Pulmonary artery endothelial cell (primary cell): ENCODE measurements at places on chromosomes 12 and 14. TPM values are rescaled to one million over a fixed set of nuclear protein-coding genes. Genes with fewer than 3 reads are reported as not detected.

DNA sequence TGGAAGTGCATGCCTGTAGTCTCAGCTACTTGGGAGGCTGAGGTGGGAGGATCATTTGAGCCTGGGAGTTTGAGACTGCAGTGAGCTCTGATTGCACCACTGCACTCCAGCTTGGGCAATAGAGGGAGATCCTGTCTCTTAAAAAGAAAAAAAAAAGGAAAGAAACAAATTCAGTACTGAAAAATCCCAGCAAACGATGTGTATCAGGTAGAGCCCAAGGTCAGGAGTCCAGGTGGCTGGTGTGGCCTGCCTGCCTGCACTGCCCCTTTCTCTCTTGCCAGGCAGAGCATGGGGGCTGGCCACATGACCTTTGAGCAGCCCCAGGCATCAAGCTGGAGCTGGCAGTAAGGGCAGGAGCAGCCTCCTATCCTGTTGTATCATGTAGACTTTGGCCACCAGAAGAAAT, 31.8 kb downstream of the ELK3 start:
- DNase-seq: no peak

GRCh38 chr14:81436296-81437138, 36.4 kb upstream of the STON2 start:
- DNase-seq: no peak

DNA sequence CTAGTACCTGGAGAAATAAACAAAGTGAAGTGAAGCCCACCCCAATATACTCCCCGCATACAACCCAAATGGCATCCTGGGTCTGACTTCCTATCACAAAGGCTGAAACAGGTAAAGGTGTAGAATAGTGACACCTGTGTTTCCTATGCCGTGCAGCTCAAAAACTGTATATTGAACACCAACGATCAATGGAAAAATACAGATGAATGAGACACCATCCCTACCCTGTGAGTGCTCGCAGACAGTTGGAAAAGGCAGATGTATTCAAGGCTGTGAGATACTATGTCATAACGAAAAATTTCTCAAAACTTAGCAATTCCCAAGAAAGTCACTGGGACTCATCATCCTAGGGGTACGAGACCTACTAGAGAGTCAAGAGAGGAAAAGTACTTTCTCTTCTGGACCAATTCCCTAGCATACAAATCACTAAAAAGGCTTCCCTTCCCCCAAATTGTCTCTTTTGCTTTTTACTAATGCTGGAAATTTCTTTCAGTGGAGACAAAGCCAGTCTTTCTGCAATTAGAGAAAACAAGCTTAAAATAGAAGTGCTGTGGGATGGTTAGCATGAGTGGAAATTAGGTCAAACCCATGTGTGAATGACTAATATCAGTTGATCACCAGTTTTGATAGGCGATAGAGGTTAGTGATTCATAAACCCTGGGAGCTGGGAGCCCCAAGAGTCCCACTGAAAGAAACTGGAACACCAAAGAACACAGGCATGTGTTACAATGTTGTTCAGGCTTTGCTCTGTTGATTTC, 249.7 kb downstream of the SPTSSA start:
- DNase-seq: no peak

The SLC38A4 gene
- under 0.01 TPM in 1 of 2 replicates, not detected in the other for total RNA-seq

- no peak for DNase-seq
These were observed 36.4 kb downstream of the FZD10 start for GRCh38 chr12:130198663-130199060.

DNA sequence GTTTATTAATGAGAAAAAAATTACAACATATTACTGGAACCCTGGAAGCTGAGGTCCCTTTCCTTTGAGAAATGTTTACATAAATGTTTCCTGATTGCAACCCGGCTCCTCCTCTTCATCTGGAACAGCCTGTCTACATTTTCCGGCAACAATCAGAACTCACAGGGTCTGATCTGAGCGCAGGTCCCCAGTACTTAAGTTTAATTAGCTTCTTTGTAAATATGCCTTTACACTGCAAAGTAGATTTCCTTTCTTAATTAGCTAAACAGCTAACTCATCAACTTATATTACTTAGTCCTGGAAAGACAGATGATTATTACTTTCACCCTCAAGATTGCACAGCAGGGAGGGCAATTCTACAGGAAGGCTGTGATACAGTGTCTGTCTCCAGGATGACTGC, 213.0 kb downstream of the MON2 start:
- no peak for DNase-seq

The CPNE6 gene
- total RNA-seq: not detected in 2 replicates

- no peak for DNase-seq
These were observed 4.8 kb downstream of the USP44 start for GRCh38 chr12:95546491-95546813.

- DNase-seq: no peak
These were observed 29.2 kb downstream of the DYRK4 start for GRCh38 chr12:4591180-4591687.

DNA sequence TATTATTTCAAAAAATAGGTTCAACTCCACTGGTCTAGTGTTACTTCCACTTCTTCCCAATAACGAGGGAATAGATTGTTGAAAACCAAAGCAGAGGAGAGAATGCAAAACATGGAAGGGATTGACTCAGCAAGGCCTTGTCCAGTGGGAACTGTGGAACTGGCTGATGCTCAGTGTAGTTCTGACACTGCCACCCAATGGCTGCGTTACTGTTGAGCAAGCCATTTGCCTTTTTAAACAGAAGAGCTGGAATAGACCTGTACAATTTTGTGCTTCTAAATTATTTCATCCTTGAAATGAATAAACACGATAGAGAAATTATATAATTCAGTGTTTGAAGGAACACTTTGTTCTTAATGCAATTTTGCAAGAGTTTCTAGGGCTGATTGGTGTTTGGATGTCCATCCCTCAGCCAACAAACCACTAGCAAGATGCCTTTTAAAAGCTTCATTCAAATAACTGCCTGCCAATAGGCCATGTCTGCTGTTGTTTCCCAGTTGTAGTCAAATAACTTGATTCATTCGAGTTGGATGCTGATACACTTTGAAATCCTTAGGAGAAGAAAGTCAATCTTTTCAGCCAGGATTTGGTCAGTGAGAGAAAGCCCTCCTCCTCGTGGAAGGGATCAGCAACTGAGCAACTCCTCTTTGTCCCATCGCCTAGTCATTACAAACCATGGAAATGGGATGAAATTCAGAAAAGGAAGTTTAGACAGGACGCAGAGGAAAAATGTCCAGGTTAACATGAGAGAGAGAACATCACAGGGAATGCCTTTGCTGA, 7.3 kb upstream of the MGP start:
- no peak for DNase-seq

The DENND5B gene
- 7.8 and 10.8 TPM in 2 replicates for total RNA-seq

- DNase-seq: no peak
These were observed 498.4 kb downstream of the RMST start for GRCh38 chr12:97960741-97961608.

The APOF gene
- not detected in 2 replicates for total RNA-seq

The MYO1A gene
- under 0.01 TPM in 1 of 2 replicates, not detected in the other for total RNA-seq

DNA sequence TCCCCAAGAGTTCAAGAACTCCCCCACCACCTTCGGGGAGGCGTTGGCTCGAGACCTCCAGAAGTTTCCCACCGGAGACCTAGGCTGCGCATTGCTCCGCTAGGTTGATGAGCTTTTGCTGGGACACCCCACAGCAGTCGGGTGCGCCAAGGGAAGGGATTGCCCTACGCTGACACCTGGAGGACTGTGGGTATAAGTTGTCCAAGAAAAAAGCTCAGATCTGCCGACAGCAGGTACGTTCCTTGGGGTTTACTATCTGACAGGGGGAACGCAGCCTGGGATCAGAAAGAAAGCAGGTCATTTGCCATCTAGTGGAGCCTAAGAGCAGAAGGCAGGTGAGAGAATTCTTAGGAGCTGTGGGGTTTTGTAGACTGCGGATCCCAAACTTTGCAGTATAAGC, 98.8 kb downstream of the FRMD6 start:
- no peak for DNase-seq

DNA sequence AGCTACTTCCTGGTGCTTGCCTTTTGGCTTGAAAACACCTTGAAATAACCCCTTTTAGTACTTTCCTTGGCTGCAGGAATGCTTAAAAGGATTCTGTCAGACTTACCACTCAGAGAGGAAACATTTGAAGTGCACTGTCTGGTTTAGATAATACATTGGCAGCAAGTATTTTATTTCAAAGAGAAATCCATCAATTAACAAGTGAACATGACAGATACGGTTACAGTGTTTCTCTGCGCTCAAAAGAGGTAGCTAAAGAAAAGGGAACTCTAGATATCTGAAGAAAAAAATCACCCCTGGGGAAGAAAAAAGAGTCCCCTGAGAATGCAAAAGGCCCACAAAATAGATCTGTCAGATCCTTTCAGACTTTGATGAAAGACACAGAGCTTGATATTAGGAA, 421.9 kb downstream of the LRFN5 start:
- no peak for DNase-seq

GRCh38 chr12:68455691-68456345, 123.7 kb upstream of the MDM1 start:
- DNase-seq: no peak

DNA sequence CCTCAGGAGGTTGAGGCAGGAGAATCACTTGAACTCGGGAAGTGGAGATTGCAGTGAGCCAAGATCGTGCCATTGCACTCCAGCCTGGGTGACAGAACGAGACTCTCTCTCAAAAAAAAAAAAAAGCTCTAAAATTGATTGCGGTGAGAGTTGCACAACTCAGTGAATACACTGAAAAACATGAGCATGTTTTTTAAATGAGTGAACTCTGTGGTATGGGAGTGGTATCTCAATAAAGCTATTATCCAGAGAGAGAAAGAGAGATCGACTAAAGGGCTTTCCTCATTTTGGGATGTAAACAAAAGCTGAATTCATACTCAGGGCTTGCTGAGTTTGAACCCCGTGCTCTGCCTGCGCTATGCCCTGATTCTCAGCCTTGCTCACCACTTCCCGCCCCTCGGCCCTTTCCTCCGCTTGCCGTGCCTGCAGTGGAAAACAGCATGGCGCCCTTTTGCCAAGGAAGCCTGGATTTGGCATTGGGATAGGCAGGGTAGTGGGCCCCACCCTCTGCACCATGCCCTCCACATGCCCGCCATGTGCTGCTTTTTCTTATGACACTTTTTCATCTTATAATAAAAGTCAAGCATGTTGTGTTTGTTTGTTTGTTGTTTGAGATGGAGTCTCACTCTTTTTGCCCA, 102.5 kb downstream of the LGMN start:
- no peak for DNase-seq

- no peak for DNase-seq
These were observed 85.4 kb upstream of the TMEM260 start for GRCh38 chr14:56494167-56494566.

GRCh38 chr14:95614349-95614748, 71.9 kb upstream of the TCL1B start:
- DNase-seq: no peak

The FBXO21 gene
- total RNA-seq: 151 and 158 TPM in 2 replicates

GRCh38 chr12:85559536-85559935, 276.7 kb downstream of the RASSF9 start:
- DNase-seq: no peak

The TRHDE gene
- not detected in 2 replicates for total RNA-seq

DNA sequence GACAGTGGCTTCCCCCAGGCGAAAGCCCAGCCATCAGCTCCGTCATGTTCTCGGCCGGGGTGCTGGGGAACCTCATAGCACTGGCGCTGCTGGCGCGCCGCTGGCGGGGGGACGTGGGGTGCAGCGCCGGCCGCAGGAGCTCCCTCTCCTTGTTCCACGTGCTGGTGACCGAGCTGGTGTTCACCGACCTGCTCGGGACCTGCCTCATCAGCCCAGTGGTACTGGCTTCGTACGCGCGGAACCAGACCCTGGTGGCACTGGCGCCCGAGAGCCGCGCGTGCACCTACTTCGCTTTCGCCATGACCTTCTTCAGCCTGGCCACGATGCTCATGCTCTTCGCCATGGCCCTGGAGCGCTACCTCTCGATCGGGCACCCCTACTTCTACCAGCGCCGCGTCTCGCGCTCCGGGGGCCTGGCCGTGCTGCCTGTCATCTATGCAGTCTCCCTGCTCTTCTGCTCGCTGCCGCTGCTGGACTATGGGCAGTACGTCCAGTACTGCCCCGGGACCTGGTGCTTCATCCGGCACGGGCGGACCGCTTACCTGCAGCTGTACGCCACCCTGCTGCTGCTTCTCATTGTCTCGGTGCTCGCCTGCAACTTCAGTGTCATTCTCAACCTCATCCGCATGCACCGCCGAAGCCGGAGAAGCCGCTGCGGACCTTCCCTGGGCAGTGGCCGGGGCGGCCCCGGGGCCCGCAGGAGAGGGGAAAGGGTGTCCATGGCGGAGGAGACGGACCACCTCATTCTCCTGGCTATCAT, 663 bp downstream of the PTGER2 start:
- DNase-seq: no peak

GRCh38 chr12:47586952-47587669, 118.7 kb downstream of the RPAP3 start:
- no peak for DNase-seq

The ADAM21 gene
- 0.28 and 0.40 TPM in 2 replicates for total RNA-seq

The PTPRO gene
- not detected in 2 replicates for total RNA-seq

- DNase-seq: no peak
These were observed 323.8 kb upstream of the SYT1 start for GRCh38 chr12:78540606-78541336.

DNA sequence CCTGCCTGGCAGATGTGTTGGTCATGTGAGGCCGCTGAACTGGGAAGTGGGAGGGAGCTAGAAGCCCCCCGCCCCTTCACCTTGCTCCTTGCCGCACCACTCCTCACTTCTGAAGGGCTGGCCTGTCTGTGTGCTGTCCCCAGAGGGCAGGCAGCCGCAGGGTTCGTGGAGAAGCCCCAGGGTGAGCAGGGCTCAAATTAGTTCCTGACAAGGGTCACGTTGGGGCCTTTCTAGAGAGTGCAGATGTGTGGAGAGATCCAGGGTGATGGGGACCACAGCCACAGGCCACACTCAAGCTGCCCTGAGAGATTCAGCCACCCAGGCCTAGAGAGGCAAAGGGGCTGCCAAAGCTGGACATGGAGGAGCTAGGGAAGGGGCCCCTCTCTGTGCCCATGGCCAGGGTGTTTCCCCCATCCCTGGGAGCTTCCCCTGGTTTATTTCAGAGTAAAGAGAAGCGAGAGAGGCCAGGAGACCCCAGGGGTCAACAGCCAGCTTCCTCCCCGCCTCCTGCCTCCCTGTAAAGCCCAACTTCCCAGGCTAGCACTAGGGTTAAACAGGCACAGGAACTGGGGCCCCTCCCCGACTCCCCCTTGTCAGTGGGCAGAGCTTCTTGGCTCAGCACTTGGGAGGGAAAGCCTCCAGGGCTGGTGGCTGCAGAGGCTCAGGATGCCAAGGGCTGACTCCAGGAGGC, 16.2 kb downstream of the SLC25A29 start:
- no peak for DNase-seq

DNA sequence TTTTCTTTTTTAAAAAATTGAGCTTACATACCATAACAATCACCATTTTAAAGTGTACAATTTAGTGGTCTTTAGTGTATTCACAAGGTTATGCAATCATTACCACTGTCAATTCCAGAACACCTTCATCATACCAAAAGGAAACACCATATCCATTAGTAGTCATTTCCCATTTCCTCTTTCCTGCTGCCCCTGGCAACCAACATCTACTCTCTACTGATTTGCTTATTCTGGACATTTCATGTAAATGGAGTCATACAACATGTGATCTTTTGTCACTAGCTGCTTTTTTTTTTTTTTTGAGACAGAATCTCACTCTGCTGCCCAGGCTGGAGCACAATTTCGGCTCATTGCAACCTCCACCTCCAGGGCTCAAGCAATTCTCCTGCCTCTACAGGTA, 66.8 kb upstream of the CFL2 start:
- DNase-seq: peak; percentile 92

- no peak for DNase-seq
These were observed 183.0 kb downstream of the ERC1 start for GRCh38 chr12:1173781-1174617.

The SYT1 gene
- 0.59 and 0.63 TPM in 2 replicates for total RNA-seq

The NRXN3 gene
- 0.04 and 0.07 TPM in 2 replicates for total RNA-seq

GRCh38 chr14:23645812-23646647, 9.9 kb downstream of the DHRS2 start:
- no peak for DNase-seq
